Thyroid gland (tissue), 4 donors: ENCODE measurements at places on chromosomes 2 and 18.

DNA sequence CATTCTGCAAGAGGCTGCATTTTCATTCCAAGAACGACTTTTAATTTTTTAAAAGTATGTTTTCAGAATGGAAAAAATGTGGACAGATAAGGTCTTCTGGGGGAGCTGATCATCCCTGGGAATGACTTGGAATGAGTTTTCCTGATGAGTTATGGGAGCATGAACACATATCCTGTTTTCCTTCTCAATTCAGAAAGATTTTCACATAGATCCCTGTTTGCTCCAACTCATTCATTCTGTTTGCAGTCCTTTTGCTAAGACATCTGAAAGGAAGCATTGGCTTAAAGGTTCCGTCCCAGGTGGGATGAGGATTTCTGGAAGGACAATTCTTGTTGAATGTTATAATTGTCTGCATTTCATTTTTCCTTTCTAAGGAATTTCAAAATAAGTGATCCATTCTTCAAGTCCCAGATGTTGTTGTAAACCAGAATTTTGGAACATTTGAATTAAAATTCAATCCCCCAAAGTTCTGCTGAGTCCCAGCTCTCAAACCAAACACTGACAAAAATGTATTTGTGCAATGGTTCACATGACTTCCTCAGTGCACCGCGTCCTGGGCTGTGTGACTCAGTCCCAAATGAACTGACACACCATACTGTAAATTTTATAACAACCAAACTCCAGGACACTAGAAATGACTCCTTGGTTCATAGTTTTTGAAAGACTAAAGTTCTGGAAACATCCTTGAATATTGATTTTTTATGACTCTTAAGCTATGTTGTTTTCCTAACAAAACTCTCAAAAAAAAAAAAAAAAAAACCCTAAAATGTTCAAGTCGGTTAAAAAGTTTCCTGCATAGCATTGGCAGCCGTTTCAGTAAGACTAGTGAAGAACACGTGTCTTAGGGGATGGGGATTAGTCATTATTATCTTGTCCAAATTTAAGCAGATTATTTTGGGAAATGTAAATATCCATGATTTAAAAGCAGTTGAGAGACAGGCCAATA, 281.8 kb upstream of the TCF4 start:
- no peak for DNase-seq

DNA sequence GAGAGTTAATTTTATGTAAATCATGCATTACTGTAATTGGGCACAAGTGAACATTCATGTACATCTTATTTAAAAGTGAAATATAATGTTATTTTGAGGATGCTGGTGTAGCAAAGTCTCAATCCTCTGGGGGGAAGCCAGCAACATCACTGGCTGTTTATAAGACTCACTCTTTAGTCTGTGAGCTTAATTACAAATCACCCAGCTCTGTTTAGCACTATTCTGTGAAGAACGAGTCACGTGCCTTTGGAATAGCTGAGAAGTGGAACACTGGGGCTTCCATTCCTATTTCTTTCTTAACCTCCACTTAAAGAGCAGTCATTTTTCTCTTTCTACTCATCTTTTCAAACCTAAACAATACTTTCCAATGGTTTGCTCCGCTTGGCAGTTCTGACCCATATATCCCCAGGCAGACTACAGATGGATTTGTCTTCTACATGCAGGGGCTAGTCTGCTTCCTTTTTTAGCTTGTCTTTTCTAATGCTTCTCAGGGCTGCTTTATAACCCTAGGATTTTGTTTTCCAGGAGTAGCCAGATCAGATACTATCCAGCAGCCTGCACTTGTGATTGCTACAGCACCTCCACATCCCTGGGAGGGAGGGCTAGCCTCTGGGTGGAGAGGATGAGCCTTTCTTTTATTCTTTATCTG, 95.3 kb upstream of the CAVIN2 start:
- no peak for DNase-seq

- no peak for DNase-seq
Observed at GRCh38 chr2:120338015-120338414, 7.9 kb upstream of the INHBB start.

GRCh38 chr2:218014706-218015585, 12.2 kb upstream of the TNS1 start:
- DNase-seq: no peak

DNA sequence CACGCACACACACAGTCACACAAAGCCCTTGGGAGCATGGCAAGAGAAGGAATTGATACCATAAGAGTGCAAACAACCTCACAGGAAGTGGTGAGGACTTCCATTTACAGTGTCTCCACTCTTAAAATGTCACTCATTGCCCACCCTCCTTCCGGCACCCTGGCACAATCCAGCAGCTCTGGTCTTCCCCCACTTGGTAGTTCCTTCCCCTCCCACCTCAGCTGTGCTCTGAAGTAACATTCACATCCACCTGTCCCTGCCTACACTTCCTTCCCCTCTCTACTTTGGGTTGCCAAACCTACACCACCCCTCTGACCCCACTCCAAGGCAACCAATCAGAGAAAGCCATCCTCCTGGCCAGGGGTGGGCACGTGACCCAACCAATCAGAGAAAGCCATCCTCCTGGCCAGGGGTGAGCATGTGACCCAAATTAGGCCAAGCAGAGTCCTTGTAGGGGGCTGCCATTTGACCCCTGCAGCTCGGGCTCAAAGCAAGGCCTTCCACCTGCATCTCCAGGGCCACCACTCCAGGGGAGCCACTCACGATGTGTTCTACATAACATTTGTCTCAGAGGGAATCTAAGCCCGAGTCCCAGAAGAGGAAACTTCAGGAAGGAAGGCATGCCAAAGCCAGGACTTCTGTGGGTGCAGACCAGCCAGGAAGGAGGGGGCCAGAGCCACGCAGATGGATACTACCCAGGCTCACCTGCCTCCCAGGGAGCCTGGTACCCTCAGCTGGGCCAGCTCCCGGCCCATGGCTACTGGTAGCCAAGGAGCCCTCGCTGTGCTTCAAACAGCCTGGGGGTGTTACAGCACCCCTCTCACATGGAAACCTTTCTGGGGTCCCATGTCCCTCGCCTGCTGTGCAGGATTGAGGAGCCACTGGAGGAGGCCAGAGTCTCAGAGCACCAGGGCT, 21.2 kb downstream of the CYP26B1 start:
- no peak for DNase-seq

DNA sequence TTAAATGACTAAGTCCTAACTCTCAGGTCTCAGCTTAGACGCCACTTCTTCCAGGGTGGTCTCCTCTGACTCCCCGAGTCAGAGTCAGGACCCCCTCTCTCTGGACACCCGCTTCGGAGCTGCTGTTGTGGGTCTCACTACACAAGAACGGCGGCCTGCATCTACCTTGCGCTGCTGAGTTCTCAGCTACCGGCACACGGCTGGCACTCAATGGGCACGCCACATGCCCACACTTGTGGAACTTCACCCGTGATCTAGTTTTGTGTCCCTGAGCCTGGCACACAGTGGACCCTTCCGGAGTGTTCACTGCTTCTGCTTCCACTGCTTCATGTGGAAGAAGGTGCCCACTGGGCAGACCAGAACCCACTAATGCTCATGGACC, 58.3 kb upstream of the ID2 start:
- DNase-seq: no peak

DNA sequence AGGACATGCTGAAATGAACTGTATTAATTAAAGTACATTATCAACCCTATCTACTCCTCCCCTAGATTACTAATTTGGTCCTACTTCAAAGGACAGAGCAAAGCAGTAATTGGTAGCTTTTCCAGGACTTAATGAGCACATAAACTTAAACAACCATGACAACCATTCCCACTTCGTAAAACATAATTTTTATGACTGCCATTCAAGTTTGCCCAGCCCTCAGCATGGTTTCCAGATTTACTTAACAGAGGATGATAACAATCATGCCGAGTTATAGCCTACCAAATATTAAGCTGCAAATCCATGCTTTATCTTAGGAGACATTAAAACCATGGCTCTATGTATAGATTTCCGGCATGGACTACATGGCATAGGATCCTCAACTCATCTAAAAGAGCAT, 401.1 kb upstream of the CHAC2 start:
- DNase-seq: no peak

DNA sequence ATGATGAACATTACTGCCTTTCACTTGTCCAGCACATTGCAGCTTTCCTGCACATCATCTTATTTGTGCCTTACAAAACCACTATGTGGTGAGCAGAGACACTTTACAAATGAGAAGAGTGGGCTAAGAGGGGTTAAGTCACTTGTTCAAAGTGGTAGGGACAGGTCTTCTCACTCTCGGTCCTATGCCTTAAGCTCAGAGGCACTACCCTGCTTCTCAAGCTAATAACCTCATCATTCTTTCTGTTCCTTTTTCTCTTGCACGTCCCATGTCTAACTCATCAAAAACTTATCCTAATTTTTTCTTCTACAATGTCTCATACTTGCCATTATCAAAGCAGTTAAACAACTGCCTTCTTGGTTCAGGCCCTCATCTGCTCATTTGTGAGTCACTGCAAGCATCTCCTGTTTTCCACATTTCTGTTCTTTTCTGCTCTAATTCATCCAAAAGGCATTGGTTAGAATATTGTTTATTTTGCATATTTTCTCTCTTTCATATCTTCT, 21.9 kb upstream of the NCOA1 start:
- no peak for DNase-seq

- peak; percentile 91 for DNase-seq
Observed at GRCh38 chr2:231925303-231926179, 655 bp downstream of the NPPC start.

DNA sequence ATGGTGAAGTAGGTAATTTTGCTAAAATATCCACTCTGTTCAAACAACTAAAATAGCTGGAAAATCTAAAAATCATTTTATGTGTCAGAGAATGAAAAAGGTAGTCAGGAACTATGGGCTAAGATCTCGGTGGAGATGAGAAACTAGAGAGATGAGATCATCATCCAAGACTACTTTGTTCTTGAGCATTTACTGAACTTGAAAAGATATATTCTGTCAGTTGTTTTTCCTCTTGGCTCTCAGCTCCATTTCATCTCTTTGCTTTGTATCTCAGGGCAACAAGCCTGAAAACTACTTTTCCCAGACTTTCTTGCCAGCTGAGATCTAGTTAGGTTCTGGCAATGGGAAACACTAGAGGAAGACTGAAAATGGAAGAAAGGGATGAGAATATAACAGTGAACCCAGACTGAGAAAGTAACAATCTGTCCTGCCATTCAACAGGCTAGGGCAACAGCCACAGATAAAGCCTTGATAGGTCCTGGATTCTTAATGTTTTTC, 346.2 kb upstream of the MEX3C start:
- DNase-seq: no peak

DNA sequence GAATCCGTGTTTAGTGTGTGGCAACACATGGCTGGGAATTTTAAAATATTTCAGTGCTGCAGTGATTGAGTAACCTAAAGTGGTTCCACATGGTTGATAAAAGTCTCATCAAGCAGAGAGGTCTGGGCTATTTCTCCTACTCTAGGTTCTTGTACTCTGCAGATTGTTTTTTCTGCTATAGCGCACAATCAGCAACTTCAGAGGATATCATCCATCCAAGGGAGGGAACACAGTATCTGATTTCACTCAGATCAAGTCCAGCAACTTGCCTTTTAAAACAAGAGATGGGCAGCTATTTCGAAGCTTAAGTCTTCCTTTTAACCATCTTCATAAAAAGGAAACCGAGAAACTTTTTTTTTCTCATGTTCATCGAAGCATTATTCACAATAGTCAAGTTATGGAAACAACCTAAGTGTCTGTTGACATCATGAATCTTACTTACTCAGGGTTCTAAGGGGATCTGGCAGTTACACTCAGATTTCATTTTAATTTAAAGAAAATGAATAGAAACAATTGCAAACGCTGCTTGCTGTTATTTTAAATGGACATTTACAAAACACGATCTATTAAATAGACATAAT, 172.7 kb upstream of the TRIB2 start:
- DNase-seq: no peak

GRCh38 chr2:55875434-55876135, 48.0 kb downstream of the EFEMP1 start:
- DNase-seq: no peak

DNA sequence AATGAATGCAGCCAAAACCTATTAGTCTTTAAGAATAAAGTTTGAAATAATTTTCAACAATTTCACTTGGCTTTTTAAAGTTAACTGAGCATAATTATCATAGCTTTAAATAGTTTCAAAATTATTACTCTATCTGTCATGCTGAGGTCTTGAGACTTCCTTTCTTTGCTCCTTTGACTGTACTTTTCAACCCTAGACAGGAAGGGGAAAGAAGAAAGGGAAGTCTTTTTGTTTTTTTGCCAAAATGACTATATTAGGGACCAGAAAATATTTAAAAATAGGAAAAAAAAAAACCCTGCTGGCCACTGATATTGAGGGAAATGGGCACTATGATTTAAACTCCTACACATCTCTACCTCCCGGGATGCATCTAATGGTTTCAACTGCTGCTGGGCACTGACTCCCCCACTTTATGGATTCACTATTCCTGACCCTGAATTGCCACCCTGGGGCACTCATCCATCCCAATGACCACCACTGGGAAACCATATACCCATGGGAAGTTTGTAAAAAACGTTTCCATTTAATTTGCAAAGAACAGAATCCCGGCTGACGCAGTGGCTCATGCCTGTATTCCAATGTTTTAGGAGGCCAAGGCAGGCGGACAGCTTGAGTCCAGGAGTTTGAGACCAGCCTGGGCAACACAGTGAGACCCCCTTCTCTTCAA, 50.5 kb downstream of the GAREM1 start:
- DNase-seq: no peak

DNA sequence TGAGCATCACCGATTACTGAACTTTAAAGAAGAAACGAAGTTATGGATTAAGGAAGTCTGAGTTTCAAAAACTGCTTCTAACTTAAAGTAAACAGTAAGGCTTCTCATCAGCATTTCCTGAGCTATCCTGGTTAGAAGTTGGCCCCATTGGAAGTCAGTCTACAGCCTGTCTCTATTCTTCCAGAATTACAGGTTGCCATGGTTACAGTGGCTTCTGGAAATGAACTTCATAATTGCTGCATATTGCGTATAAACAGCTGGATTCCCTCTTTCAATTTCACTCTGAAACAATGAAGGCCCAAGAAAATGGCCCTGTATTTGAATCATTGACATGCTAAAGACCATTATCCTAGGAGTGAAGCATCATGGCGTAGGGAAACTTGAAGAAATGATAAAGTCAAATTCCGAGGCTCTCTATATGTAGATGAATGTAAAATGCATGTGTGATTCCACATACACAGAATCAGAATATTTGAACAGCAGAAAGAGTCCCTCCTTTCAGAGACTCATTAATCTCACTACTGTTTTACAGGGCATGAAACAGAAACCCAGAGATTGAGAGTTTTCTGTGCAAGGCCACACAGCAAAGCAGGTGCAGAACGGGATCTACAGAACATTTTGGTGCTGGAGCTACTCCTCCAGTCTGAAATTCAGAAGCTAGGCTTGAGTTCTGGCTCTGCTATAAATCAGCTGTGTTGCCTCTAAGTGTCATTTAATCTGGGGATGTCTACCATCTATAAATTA, 856.4 kb upstream of the CELF4 start:
- DNase-seq: no peak

GRCh38 chr18:63348508-63349136, 18.4 kb downstream of the KDSR start:
- DNase-seq: no peak

DNA sequence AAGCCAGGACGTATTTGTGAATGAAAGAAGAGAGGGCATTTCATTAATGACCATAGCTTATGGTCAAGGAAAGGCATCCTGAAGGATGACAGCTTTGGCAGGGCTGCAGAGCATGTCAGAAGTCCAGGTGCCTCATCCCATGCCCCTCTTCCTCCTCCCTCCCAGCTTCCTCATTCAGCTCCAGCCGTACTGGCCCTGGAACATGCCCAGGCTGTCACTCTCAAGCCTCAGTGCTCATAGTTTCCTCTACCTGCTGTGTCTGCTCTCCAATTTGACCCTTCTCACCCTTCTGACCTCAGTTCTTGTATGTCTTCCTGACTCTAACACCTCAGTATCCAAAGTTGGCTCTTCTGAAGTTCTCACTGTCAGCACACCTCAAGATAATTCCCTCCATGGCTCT, 695.8 kb upstream of the HS6ST1 start:
- no peak for DNase-seq
